Posterior vena cava (tissue), 2 donors: ENCODE measurements at places on chromosomes 6 and 20. TPM values are rescaled to one million over a fixed set of nuclear protein-coding genes. Genes with fewer than 3 reads are reported as not detected.
A peak's percentile ranks its signal among the peaks of the same experiment; 100 is the strongest.

DNA sequence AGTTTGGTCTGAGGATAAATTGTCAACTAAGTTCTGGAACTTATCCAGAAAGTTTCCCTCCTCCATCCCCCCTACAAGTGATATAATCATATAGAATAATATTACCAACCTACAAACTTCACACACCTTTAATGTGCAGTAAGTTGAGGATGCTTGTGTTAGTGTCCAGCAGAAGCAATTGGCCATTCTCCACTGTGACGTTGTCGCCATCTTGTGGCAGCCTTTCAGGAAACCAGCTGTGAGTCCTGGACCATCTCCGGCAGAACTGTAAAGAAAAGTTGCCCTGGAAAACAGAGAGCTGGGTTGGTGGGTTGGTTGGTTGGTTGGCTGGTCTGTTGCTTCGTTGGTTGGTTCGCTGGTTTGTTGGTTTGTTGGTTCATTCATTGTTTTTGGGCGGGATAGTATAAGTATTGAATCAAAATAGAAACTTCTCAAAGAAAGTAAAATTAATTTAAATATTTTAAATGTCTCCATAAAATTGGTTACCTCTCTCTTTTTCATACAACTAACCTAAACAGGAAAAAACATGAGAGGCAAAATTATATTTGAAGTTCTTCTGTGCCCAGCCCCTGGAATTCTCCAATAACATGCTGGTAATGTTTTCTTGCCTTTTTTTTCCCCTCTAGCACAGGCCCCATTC is 127.5 kb downstream of the PKHD1 start:
- DNase-seq, result peak; percentile 87

DNA sequence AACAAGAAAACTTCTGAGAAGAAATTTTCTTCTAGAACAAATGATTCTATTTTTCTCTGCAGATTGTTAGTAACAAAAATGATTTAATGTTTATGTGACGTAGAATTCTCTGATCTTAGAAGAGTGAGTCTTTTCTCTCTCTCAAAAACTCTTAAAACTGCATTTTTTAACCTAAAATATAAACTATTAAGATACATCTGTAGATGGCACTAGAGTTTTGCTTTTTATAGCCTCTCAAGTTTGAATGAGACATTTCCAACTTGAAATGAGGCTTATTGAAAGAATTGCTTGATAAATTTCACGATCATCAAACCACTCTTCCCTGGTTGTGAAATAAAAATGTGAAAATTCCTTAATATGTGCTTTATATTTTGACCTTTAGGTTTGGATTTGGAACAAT is 53.8 kb downstream of the PHF3 start:
- no peak for DNase-seq

DNA sequence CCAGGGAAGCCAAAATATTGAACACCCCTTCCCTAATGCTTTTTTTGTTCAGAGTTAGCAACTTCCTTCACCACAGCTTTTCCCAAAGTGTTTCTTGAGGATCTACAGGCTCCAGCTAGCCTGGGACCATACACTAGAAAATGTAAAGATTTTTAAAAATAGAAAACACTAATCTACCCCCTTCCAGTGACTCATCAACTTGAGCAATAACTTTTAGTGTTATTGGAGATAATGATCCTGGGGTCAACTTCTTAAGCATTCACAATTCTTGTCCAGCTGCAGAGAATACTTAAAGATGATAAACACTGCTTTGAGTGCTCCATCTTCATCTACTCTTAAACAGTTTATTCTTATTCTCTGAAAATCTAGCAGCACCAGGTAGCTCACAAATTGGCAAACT is 131.6 kb downstream of the COL9A1 start:
- no peak for DNase-seq

CENPW gene
- 42.2 TPM for total RNA-seq

DNA sequence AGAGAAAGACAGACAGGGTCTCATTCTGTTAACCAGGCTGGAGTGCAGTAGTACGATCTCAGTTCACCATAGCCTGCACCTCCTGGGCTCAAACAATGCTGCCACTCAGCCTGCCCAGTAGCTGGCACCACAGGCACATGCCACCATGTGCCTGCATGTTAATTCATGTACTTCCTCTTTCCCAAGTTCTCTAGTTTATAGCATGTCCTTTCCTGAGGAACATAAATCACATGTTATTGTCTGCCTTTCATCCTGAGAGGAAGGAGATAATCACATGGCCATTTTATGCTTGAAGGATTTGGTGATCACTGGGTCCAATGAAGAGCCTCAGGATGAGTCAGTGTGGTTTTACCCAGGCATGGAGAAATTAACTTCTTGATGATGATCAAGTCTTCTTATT is 47.9 kb downstream of the COL11A2 start:
- DNase-seq, result peak; percentile 52

GRCh38 chr20:49608752-49609670 is 41.1 kb upstream of the PTGIS start:
- peak; percentile 85 for DNase-seq

GRCh38 chr20:24768713-24769601 is 180.1 kb upstream of the CST7 start:
- DNase-seq, result no peak

DNA sequence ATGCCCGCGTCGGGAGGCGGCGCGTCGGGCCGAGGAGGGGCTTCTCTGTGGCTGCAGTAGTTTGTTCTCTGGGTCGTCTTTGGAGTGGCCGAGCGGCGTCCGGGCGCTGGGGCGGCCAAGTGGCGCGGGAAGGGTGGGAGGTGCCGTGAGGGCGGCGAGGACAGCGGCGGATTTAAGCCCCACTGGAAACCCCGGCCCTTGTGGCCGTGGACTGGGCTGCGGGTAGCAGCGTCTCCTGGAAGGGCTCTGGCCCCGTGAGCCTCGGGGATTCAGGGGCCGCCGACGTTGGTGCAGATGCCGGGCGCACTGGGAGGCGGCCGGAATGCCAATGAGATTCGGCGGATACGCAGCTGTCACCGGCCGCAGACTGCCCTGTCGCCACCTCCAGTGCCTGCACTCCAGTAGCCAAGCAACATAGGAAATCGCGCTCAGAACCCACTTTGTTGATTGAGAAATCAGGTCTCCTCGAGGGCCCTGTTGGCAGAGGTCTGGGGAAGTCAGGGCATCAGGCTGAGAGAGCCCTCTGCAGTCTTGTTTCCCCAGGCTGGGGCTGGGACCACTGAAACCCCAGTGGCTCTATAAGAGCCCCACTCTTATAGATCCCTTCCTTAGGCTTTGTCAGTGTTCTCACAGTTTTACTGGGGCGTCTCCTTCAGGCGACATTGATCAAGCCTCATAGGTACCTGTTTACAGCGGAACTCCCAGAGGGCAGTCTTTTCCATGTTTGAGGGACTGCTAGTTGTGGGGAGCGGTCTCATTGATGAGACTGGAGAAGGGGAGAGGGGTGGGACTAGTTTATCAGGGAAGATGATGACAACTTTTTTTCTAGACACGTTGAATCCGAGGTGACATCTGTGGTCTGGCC is 642 bp downstream of the GZF1 start:
- DNase-seq, result no peak

DNA sequence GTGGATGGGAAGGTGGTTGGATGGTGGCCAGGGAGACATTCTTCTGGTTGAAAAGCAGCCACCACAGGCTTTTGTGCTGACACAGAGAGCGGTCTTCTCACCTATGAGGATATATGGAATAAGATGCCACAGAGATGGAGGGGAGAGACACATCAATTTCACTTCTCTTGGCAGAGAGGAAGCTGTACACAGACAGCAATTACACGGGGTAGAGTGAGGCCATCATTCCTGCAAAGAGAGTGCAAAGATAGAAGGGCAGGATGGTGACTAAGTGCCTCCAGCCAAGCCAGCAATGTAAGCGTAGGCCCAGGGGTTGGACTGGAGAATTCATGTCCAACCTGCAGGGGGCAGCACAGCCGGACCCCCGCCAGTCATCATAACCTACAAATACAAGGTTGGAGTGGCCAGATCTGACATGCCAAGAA is 56.4 kb downstream of the NRN1 start:
- DNase-seq, result no peak

- DNase-seq, result peak; percentile 68
Measured at GRCh38 chr6:53309059-53309900, 39.5 kb downstream of the ELOVL5 start.

CFAP206 gene
- not detected for total RNA-seq

- DNase-seq, result no peak
Measured at GRCh38 chr6:5813625-5814027, 193.1 kb downstream of the NRN1 start.

GRCh38 chr6:125097186-125097585 is 56.4 kb upstream of the TPD52L1 start:
- DNase-seq, result no peak

- no peak for DNase-seq
Measured at GRCh38 chr6:166675736-166676135, 48.7 kb upstream of the RPS6KA2 start.

GRCh38 chr20:9460518-9460917 is 53.9 kb upstream of the LAMP5 start:
- DNase-seq, result no peak

HLA-DPB1 gene
- 63.9 TPM for total RNA-seq

DNA sequence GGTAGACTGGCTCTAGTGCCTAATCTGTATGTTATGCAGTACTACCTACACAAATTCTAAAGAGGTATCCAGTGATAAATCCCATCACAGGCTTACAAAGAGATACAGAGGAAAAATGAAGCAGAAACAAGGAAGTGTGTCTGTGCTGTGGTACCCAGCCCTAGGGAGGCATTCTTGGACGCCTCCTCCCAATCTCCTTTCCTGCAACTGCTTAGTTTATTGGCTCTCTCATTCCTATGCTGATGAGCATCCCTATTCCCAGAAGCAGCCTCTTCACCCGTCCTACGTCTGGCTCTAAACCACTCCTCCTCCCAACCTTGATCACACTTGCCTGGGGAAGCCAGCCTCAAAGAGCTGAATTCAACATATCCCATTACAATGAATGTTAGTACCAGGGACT is 34.5 kb upstream of the TGM6 start:
- DNase-seq, result no peak

GRCh38 chr20:57791966-57792365 is 82.2 kb upstream of the PMEPA1 start:
- DNase-seq, result peak; percentile 64

DNA sequence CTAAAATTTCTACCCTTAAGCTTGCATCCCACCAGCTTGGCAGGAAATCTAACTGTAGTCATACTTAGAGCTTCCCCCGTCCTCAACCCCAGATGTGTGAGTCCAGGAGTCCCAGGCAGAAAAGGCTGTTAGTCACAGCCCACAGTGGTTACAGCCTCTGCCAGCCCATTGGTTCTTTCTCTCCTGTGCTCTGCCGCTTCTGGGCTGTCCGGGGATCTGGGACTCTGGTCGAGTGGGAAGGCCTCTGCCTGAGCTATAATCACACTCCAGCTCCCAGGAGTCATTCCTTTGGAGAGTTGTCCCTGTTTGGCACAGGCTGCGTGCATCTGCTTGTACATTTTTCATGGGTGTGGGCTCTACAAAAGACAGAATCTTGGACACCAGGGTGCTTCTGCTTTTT is 45.6 kb upstream of the FYN start:
- DNase-seq, result peak; percentile 84

- no peak for DNase-seq
Measured at GRCh38 chr6:44665683-44666082, 278.2 kb downstream of the CDC5L start.

DNA sequence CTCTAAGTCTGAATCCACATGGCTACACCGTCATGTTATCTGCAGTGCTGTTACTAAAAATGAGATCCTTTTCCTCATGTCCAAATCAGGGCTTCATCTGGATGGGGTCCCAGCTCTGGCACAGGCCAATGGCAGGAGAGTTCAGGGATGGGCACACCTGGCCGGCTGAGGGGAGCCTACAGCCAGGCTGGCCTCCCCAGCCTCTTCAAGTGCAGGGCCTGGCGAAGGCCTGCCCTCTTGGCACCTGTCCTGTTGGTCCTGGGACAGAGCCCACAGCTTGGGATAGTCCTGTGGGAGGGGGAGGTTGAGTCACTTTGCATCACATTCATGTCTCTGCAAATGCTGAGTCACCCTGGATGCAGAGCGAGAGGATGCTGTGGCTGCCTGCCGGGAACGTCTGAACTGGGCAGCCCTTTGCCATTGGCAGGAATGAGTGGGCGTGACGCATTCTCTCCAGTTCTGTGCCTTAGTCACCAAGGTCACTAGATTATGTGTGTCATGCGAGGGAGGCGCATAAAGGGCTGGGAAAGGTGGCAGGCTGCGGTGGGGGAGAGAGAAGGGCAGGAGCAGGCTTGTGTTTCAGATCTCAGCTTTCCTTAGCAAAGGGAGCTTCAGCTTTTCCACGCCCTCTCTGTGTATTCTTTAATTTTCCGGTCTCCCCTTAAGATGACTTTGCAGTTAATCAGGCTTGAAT is 223.2 kb upstream of the ECI2 start:
- peak; percentile 97 for DNase-seq

PLN gene
- 234 TPM for total RNA-seq

DNA sequence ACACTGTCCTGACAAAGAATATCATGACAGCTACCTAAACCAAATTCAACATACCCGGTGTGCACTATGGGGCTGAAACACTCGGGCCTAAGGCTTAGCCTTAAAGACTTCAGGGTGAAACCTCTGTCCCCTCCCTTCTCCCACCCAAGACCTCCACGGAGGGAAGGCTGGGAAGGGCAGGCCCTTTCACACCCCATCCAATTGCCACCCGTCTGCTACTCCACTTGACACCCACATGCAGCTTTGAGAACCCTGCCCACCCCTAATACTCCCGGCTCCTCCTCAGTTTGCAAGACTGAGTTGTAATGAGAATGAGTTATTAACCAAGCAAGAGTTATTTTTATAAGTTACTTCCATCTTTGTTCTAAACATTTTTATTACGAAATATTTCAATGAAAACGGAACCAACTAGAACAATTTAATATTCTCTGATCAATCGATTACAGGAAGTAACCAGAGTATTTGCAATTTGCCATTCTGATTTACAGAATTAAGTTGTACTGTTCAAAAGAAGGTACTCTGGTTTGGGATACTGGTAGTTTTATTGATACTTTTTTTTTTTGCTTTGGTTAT is 3.7 kb downstream of the TAF4 start:
- peak; percentile 15 for DNase-seq

GRCh38 chr20:1327241-1327653 is 1.7 kb downstream of the SDCBP2 start:
- DNase-seq, result peak; percentile 85

- DNase-seq, result no peak
Measured at GRCh38 chr6:168908887-168909286, 344.8 kb downstream of the THBS2 start.

GRCh38 chr6:36917541-36918193 is 31.9 kb downstream of the C6orf89 start:
- DNase-seq, result peak; percentile 91

DNA sequence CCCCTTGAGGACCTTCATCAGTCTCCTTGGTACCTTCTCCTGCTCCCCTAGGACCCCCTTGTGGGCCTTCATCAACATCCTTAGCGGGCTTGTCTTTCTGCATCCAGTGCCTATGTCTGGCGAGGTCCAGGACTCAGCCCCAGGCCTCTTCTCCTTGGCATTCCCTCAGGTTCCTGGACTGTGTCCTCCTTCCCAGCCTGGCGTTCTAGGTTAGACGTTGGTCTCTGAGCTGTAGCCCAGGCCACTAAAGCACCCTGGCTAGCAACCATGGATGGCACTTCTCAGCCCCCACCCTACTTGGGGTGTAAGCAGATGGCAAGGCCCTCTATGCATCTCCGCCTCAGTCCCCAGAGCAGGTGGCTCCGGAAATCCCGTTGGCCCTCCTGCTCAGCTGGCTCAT is 51.5 kb upstream of the NNAT start:
- DNase-seq, result no peak

PSMB8 gene
- total RNA-seq, result 42.8 TPM
